ENCODE measurements at places on chromosomes 11 and 22. TPM values are rescaled to one million over a fixed set of nuclear protein-coding genes. Genes with fewer than 3 reads are reported as not detected.

DNA sequence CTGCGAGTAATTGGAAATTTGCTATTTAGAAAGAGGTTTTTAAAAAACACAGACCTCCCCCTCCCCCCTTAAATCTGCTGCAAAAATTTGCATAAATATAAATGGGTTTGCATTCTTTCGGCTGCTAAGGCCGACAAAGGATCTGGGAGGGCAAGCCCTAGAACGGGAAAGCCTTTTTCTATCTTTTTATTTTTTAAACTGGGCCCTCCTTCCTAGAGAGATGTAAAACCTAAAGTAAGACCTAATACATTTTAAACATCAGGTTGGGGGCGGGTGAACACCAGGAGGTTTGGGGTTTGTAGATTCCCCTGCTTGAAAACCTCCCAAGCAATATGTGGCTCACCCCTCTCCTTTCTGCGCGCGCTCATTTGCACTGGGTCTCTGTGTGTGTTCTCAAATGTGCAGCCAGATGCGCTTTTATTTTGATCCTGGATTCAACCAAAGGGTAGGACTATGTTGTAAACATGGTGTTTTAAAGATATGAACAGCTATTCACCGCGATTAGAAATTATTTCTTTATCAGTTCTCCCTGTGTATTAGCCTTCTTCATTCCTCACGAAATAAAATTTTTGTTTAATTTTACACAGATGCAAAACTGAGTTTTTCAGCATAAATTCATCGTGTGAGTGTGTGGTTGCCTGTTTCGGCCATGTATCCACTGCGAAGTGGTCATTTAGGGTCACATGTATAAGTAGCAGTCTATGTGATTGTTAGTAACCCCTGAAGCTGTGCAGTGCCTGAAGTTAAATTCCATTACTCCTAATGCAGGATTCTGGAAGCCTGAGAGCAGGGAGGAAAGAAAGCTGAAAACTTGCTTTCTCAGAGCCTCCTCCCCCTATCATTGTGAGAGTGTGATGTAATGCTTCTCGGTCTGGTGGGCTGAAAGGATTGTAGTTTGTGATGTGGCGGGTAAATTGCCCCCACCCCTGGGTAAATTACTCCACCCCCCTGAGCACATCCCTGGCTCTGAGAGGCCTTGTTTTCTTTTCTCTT is 988 bp downstream of the TNRC6B start:
- peak; percentile 28 for DNase-seq
- H3K4me3 ChIP-seq: peak overlapping the region; percentile 85
- peak overlapping the region; percentile 95 for H3K27ac ChIP-seq
- H3K27me3 ChIP-seq: no peaks in the 10 kb centered on the region

- H3K4me3 ChIP-seq: no peak within 1 kb of the TSS
- H3K4me1 ChIP-seq: no peaks in the 10 kb centered on the region
- H3K27me3 ChIP-seq: no peaks in the 10 kb centered on the region
- H3K36me3 ChIP-seq: no peaks in the 10 kb centered on the region
Observed at GRCh38 chr11:47378010-47378835, at the start of gene SPI1. TSS of gene SPI1 (minus strand) at chr11:47378547. CDS start at chr11:47378353, 194 bp downstream.

The UBQLNL gene
- not detected for polyA plus RNA-seq

GRCh38 chr11:21628641-21629040 is 564.2 kb upstream of the ANO5 start:
- H3K4me1 ChIP-seq: peaks cover 4% of the 10 kb centered on the region
- no peak overlapping the region for H3K27ac ChIP-seq
- no peaks in the 10 kb centered on the region for H3K27me3 ChIP-seq
- H3K36me3 ChIP-seq: no peaks in the 10 kb centered on the region
- DNase-seq: no peak

The LRRC56 gene
- 0.27 TPM for polyA plus RNA-seq

GRCh38 chr11:44781655-44782054 is 54.9 kb downstream of the TSPAN18 start:
- no peak overlapping the region for H3K27ac ChIP-seq
- H3K4me1 ChIP-seq: no peaks in the 10 kb centered on the region
- no peaks in the 10 kb centered on the region for H3K27me3 ChIP-seq
- H3K36me3 ChIP-seq: no peaks in the 10 kb centered on the region
- no peak for DNase-seq

The PHOX2A gene
- polyA plus RNA-seq: not detected

DNA sequence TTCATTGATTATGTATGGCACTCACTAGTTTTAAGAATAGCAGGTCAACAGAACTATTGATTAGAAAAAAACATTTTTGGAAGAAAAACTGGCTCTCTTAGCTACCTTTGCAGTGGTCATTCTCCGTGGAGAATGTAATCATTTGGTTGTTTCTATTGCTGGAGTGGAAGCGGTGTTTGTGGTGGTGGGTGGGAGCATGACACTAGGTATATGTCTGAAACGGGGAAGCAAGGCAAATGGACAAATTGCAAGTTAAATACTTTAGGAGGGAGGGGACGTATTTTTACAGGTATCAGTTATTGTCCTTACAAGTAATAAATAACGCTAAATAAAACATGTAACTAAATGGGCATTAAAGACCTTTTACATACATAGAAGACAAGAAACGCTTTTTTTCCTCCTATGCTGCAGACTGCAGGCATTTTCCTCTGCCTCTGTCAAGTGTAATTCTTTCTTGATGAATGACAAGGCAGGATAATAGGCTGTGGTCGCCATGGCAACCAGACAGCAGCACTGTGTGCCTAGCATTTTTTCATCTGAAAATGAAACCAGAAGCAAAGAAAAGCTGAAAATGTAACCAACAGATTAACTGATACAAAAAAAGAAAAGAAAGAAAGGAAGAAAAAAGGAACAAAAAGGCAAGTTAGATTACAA is 46.2 kb downstream of the BLID start:
- no peak for DNase-seq
- no peaks in the 10 kb centered on the region for H3K4me1 ChIP-seq
- peaks cover 8% of the 10 kb centered on the region for H3K27me3 ChIP-seq
- H3K4me3 ChIP-seq: no peak overlapping the region

The VSTM5 gene
- not detected for polyA plus RNA-seq

The SCGB2A2 gene
- not detected for polyA plus RNA-seq

DNA sequence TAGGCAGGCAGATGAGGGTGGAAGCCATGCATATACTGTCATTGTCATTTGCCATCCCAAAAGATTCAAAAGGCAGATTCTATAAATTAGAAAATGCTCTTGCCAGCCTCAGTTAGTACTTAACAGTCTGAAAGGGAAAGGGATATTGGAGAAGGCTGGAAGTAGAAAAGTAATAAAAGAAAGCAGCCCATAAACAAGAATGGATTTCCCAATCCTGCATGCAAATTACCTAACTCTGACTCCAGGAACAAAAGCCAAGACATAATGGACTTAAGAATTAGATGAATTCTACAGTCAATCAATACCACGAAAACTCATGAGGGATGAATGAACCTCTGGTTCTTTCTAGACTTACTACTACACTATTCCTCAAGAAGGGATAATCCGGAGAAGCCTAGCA is 5.9 kb downstream of the PAK1 start:
- no peak for DNase-seq
- no peaks in the 10 kb centered on the region for H3K36me3 ChIP-seq
- H3K4me1 ChIP-seq: peaks cover 3% of the 10 kb centered on the region
- no peak overlapping the region for H3K27ac ChIP-seq

- DNase-seq: no peak
- H3K4me1 ChIP-seq: peaks cover 17% of the 10 kb centered on the region
Observed at GRCh38 chr11:69401715-69402114, 79.7 kb upstream of the LINC01488 start.

The HEPHL1 gene
- not detected for polyA plus RNA-seq

DNA sequence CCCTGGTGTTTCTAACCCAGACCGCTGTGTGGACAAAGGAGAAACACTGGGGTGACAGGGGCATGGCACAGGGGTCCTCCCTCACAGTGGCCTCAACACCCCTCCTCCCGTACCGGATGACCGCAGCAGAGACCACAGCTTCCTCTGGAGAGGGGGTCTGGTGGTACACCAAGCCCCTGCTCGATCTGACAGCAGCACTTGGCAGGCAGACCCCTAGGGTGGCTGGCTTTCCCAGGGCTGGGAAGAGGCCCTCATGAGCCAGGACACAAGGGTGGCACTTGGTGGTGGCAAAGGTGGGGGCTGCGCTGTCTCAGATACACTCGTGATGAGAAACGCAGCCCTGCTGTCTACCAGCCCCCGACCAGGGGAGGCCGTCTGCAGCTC is 38.7 kb downstream of the DUSP8 start:
- H3K27ac ChIP-seq: no peak overlapping the region
- no peaks in the 10 kb centered on the region for H3K36me3 ChIP-seq
- peaks cover 4% of the 10 kb centered on the region for H3K27me3 ChIP-seq
- no peak for DNase-seq
- no peak overlapping the region for H3K4me3 ChIP-seq

The RPS6KA4 gene
- polyA plus RNA-seq: 5.0 TPM

GRCh38 chr11:120331301-120331996 is 4.8 kb upstream of the ARHGEF12 start:
- peaks cover 3% of the 10 kb centered on the region for H3K36me3 ChIP-seq
- DNase-seq: no peak
- peaks cover 18% of the 10 kb centered on the region for H3K4me1 ChIP-seq
- no peak overlapping the region for H3K27ac ChIP-seq

The DKK3 gene
- polyA plus RNA-seq: 0.76 TPM

GRCh38 chr11:45322891-45323600 is 36.9 kb upstream of the SYT13 start:
- peaks cover 4% of the 10 kb centered on the region for H3K27me3 ChIP-seq
- H3K36me3 ChIP-seq: no peaks in the 10 kb centered on the region
- H3K4me1 ChIP-seq: no peaks in the 10 kb centered on the region
- H3K4me3 ChIP-seq: no peak overlapping the region
- DNase-seq: no peak

- H3K27me3 ChIP-seq: peaks cover 16% of the 10 kb centered on the region
- H3K27ac ChIP-seq: peak overlapping the region; percentile 61
- DNase-seq: no peak
Observed at GRCh38 chr11:290621-291231, 1.8 kb downstream of the PGGHG start.

DNA sequence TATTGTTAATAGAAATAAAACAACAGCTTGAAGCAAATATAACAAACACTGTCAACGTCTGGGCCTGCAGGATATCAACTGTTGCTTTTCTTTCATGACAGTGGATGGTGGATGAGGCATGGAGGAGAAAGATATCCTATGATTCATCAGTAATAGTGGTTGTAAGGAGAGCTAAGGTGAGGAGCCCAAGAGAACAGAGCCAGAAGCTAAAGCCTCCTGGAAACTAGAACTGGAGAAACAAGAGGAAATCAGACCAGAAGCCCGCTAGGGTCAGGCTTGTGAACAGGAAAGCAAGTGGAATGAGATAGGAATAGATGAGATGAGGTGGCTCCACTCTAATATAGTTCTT is 37.7 kb upstream of the MMP12 start:
- H3K27ac ChIP-seq: no peak overlapping the region
- DNase-seq: no peak
- H3K27me3 ChIP-seq: peaks cover 5% of the 10 kb centered on the region
- no peaks in the 10 kb centered on the region for H3K4me1 ChIP-seq
- no peak overlapping the region for H3K4me3 ChIP-seq

DNA sequence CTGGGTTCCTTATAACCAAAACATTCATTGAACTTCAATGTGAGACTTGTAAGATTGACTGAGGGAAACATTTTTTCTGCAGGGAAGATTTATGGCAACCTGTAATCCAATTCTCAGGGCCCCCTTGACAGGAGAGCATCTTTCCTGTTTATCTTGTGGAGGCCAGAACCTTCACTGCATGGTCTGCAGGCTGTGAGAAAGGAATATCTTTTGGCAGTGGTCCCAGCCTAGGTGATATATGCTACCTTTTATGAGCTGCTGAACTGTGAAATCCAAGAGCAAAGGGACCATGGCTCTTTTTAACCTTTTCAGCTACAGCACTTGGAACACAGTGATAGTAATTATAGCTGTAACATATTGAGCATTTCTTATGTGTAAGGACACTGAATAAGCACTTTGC is 590.2 kb upstream of the B3GAT1 start:
- H3K27me3 ChIP-seq: peaks cover 11% of the 10 kb centered on the region
- H3K36me3 ChIP-seq: no peaks in the 10 kb centered on the region
- H3K4me3 ChIP-seq: no peak overlapping the region
- no peak for DNase-seq
- H3K27ac ChIP-seq: no peak overlapping the region

DNA sequence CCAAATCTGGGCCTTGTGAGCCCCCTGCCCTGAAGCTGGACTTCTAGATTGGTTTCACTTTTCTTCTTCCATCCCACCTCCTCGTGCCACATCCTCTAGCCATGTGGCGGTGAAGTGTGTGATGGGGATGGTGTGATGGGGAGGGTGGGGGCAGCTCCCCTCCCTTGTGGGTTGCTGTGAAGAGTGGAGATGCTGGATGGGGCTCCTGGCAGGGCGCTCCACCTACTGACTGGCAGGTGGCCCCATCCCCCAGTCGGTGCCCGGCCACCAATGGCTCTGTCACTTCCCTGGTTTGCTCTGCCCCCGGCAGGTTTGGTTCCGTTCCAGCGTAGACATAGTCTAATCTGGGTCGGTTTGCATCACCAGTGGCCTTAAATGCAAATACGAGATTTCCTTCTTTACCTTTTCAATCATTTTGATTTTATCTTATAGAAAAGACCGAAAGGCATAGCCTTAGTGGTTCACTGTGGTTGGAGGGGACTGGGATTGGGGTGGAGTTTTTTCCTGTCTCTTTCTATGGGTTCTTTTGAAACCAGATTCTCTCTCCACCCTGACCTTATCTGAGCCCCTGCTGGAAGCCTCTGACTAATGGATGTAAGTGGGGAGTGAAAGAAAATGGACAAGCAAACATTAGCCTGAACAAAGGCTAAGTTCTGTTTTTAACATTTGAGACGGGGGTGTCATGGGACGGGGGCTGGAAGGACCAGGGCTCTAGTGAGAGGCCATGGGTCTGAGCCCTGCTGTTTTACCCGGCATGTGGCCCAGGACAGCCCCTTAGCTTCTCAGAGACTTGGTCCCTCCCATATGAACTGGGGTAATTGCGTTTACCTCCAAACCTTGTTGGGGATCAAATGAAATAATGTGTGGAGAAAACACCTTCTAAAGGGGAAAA is 149.3 kb downstream of the CACNA1I start:
- H3K27me3 ChIP-seq: peaks cover 14% of the 10 kb centered on the region
- no peak overlapping the region for H3K27ac ChIP-seq
- peak; percentile 25 for DNase-seq

- peaks cover 51% of the 10 kb centered on the region for H3K27me3 ChIP-seq
- peak overlapping the region; percentile 98 for H3K27ac ChIP-seq
- no peak for DNase-seq
- H3K36me3 ChIP-seq: peaks cover 13% of the 10 kb centered on the region
Observed at GRCh38 chr11:118927554-118928100, 1.9 kb upstream of the BCL9L start.

- no peak for DNase-seq
- peaks cover 29% of the 10 kb centered on the region for H3K4me1 ChIP-seq
- H3K27me3 ChIP-seq: peaks cover 18% of the 10 kb centered on the region
Observed at GRCh38 chr22:29030618-29031226, 30.9 kb downstream of the C22orf31 start.

GRCh38 chr11:95024958-95025357 is at the start of gene KDM4E:
TSS of gene KDM4E (plus strand) at chr11:95025258. CDS start at chr11:95025558, 300 bp downstream.
- no peaks in the 10 kb centered on the region for H3K27me3 ChIP-seq
- DNase-seq: no peak
- H3K4me3 ChIP-seq: no peak within 1 kb of the TSS
- H3K36me3 ChIP-seq: no peaks in the 10 kb centered on the region

GRCh38 chr11:20840341-20840740 is 171.0 kb downstream of the NELL1 start:
- H3K27me3 ChIP-seq: no peaks in the 10 kb centered on the region
- no peak overlapping the region for H3K4me3 ChIP-seq
- H3K4me1 ChIP-seq: no peaks in the 10 kb centered on the region
- H3K36me3 ChIP-seq: no peaks in the 10 kb centered on the region
- no peak for DNase-seq
